ENCODE measurements at places on chromosomes 16 and 17.

DNA sequence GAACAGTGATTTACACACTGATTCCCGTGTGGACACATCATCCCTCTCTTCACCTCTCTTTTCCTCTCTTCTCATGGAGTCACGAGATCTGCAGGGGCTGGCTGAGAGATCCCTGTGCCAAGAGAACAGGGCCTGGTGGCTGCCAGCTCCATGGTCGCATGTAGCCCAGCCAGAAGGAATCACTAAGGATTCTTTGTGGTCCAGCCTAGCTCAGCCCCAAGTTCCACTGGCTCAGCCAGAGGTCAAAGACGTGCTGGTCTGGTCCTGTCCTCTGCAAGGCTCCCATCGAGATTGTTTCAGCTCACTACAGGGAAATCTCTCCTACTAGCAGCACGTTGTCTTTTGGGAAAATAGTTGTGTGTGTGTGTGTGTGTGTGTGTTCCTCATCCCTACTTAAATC lies 66.4 kb downstream of the NDEL1 start:
- no peak for DNase-seq

DNA sequence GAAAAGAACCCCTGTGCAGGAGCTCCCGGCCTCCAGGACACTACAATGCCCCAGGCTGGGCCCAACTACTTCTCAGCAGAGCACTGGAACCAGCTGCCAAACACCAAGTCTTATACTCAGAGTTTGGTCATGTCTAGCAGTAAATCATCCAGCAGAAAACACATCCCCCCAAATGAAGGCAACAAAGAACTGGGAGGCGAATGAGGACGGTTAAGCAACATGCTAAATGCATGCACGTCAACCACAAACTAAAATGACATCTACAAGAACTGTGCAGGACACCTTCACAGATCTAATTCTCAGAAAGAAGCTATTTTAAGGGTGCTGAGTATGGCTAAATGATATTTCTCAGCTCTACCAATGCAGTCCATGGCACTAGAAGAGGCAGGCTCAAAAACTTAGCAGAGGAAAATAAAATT lies 7.6 kb upstream of the IRX5 start:
- DNase-seq, result no peak

DNA sequence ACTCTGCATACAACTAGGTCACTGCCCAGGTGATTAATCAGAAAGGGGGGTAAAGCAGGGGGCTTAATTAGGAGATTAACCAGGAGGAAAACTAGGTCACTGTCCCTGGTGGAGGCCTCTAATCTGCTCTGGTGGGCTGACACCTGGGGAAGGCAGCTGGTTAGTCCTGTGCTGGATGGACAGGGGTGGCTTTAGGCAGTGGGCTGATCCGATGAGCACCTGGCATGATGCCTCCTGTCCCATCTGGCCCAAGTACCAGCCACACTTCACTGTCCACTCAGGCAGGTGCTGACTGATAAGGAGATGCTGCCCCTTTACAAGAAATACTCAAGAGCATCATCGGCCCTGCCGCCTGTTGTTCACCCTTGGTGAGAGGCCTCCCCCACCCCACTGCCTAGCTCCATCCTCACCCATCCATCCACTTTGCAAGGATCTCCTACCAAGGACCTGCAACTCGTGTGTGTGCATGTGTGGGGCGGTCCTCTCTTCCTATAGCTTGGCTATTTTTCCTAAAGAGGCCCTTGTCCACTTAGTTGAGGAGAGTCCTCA lies 13.8 kb upstream of the RCVRN start:
- no peak for DNase-seq

DNA sequence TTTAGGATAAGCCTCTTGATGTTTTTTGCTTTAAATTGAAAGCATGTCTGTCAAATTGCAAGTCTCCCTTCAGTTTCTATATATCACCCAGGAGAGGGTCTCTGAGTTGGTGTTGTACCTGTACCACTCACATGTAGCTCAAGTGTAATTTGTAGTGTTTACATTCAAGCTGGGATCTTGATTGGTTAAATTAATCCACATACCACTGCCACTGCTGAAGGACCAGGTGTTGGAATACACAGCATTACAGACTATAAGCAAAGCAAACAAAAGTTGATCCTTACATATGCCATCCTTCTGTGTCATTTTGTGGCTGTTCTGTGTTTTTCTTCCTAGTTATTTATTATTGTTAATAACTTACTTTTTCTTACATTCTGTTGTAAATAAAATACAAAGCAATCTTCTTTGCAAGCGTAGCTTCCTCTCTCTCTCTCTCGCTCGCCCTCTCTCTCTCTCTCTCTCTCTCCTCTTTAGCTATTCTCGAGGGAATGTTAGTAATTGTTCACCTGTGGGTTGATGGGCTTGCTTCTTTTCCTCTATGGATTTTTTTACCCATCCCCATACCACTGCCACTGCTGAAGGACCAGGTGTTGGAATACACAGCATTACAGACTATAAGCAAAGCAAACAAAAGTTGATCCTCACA lies 20.8 kb upstream of the NOL11 start:
- DNase-seq, result peak; percentile 89

DNA sequence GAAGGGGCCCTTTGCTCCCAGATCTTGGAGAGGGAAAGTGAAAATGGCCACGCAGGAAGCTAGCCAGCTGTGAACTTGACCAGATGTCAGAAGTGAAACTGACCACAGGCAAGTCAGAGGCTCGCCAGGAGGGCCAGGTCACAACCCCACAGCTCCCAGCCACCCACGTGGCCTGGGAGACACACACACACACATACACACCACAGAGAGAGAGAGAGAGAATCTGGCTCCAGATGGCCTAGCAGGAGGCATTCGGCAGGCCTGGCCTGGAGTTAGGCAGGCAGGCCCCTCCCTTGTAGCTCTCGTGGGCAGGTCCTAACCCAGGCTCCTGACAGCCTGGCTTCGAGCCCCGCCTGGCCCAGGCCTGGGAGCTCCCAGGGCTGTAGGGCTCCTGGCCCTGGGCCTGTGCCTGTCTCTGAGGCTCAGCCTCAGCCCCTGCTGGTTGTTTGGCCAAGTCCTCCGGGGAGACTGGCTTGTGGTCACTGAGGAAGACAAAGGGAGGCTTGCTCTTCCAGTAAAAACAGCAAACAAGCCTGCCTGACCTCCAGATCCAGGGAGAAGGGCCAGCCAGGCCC lies 20.2 kb downstream of the NGFR start:
- no peak for DNase-seq

GRCh38 chr17:34151102-34151501 lies 104.0 kb upstream of the CCL2 start:
- DNase-seq, result no peak

DNA sequence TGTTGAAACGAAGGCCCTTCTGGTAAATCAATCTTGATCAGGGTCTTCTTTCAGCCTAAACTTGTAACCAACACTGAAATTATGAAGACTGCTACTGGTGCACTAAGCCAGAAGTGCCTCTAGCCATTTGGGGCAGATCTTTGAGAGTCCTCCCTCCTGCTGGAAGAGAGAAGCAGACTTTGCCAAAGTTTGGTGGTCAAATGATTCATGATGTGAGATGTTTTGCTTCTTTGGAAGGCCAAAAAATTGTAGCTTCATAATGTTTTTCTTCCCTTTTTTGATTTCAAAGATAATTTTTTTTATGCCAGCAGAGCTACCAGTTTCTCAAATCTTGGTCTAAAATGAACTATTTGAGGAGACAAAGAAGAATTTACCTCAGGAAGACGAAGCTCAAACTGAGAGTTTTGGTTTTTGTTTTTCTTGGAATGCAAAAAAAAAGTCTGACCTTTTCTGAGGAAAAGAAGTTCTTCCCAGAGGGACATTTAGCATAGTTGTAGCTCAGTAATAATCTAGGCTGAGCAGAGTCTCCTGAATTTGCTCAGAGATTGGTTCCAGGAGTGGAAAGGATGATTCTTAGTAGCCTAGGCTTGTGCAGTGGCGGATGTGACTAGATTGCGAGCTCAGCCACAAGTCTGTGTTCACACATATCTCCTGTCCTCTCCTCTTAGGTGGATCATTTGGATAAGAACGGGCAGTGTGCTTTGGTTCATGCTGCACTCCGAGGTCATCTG lies 50.9 kb downstream of the CYB561 start:
- DNase-seq, result no peak

- DNase-seq, result no peak
These were observed 5.1 kb upstream of the CX3CL1 start for GRCh38 chr16:57367116-57367752.
